ENCODE measurements at places on chromosomes 5 and 9.

DNA sequence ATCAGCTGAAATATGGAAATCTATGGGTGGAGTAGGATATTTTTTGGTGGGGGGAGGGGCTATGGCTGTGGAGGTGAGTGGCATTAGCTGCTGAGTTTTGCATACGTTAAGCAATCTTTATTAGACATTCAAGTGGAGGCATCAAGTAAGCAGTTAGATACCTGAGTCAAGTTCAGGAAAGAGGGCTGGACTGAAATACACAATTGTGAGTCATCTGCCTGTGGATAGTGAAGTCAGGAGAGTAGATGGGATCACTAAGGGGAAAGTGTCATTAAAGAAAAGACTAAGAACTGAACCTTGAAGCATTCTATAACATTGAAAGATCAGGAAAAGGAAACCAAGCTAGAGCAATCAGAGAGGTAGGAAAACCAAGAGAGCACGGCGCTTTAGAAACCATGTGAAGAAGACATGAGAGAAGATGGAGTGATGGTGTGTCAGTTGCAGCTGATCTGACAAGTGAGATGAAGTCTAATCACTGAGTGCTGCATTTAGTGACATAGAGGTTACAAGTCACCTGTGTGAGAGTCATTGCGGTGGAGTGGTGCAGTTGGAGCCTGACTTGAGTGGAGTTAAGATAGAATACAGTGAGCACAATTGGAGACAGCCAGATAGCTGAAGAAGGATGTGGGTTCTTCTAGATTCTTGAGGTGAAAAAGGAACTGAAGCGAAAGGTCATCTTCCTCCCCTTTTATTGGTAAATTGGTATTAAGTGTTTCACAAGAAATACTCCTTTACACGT, 88.7 kb downstream of the PIP5K1B start:
- DNase-seq, result no peak

GRCh38 chr9:132774886-132775285, 103.2 kb downstream of the AK8 start:
- no peak for DNase-seq

- peak; percentile 72 for DNase-seq
Observed at GRCh38 chr5:61330341-61330844, 1.7 kb upstream of the ZSWIM6 start.

- no peak for DNase-seq
Observed at GRCh38 chr5:63916786-63917185, 45.5 kb downstream of the HTR1A start.

- DNase-seq, result no peak
Observed at GRCh38 chr5:92402045-92402444, 1018.9 kb upstream of the ARRDC3 start.

DNA sequence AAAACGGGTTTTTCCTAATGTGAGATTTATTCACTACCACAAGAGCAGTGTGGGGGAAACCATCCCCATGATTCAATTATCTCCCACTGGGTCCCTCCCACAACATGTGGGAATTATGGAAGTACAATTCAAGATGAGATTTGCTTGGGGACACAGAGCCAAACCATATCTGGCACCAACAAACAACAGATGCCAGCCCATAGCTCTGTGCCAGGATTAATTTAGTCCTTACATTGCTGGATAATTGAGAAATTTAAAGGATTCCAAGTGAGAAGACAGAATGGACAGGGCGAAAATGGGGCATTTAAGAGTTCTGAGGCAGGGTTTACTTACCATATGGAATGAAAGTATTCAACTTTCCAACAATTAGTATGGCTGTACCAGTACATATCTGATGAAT, 30.8 kb upstream of the DNAH5 start:
- DNase-seq, result no peak

- DNase-seq, result no peak
Observed at GRCh38 chr5:54996466-54996865, 11.1 kb upstream of the ESM1 start.

- no peak for DNase-seq
Observed at GRCh38 chr5:60929024-60929423, 15.8 kb downstream of the ERCC8 start.

GRCh38 chr9:94909250-94909894, 182.9 kb downstream of the AOPEP start:
- no peak for DNase-seq

DNA sequence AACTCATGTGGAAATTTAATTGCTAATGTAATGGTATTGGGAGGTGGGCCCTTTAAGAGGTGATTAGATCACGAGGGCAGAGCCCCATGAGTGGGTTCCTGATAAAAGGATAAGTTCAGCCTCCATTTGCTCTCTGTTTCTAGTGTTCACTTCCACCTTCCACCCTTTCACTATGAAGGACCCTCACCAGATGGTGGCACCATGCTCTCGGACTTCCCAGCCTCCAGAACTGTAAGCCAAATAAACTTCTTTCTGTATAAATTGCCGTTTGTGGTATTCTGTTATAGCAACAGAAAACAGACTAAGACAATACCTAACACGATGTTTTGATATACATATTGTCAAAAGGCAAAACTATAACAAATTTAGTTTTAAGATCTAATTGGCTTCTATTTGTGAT, 166.2 kb downstream of the DEPDC1B start:
- no peak for DNase-seq

DNA sequence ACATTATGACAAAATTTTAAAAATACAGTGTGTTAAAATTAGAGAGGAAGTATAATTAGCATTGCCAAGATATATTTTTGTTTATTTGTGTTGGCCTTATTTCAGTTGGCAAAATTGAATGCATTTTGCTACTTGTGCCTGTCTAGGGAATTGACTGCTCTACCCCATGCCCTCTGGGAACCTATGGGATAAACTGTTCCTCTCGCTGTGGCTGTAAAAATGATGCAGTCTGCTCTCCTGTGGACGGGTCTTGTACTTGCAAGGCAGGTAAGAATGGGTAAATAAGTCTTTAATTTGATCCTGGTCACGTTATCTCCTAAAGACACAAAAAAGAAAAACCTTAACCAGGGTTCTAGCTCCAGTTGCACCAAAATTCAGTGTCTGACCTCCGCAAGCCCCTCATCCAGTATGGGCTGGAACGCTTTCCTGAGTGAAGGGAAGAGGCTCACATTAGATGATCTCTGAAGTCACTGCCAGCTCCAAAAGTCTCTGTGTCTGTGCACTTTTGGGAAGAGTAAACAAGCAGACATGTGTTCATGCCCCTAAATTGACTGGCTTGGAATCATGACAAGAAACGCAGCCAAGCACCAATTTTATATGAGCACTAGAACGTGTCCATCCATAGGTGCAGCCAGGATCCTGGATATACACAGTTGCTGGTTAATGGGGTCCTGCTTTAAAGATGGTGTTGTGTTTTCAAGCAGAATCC, 98.3 kb upstream of the PRRC1 start:
- DNase-seq, result no peak

DNA sequence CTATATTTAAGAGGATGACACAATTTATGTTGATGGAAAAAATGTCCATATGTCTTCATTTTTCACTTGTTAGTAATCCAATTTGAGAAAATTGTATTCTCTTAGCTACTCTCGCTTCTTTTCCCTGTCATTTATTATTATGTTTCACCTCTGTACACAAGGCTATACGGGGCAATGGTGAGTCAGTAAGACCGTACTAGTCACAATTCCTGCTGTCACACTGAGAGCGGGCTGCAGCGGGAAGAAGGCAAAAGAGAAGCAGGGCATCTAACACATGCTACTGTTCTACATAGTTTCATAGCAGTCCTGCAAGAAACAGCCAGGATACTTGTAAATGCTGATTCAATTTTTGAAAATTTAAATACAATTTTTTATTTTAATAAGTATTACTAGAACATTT, 23.3 kb upstream of the PRDM9 start:
- no peak for DNase-seq

DNA sequence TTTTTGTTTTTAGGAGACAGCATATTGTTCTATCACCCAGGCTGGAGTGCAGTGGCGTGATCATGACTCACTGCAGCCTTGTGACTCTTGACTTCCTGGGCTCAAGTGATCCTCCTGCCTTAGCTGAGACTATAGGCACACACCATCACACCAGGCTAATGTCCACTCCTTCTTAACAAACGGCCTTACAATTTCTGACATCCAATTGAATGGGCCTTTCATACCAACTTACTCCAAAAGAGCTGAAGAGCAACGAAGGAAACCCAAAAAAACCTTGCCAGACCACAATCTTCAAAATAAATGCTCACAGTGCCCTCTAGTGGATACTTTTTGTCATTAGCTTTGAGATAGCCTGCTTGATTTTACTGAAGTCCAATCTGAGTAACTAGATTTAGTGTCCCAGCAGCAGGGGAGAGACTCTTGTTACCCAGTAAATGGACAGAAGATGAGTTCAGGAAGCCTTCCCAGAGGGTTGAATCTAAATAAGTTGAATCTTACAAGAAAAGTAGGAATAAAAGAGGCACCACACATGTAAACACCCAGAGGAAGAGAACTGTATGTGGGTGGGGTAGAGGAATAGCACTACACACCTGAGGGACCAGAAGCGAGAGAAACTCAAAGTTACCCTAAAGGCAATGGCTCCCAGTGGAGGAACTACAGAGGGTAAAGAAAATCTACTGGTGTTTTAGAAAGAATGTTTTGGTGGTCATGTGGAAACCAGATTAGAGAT, 9.3 kb downstream of the ZNF622 start:
- no peak for DNase-seq

DNA sequence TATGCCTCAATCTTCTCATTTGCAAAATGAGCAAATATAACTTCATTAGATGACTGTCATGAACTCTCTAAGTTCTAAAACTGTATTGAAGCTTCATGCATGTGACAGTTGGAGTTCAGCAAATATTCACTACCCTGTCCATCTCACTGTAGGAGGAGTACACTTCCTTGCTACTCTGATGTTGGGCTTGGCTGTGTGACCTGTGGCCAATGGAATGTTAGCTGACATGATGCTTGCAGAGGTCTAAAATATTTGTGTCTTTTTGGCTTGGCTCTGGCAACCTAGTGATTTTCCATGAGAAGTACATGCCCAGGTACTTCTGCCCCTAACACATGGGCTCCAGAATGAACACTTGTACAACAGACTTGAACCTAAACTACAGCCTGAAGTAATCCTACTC, 203.1 kb upstream of the ANKH start:
- DNase-seq, result no peak

GRCh38 chr5:82341325-82341724, 63.2 kb upstream of the RPS23 start:
- no peak for DNase-seq

GRCh38 chr9:136409557-136410455, 608 bp downstream of the ENTR1 start:
- DNase-seq, result no peak

DNA sequence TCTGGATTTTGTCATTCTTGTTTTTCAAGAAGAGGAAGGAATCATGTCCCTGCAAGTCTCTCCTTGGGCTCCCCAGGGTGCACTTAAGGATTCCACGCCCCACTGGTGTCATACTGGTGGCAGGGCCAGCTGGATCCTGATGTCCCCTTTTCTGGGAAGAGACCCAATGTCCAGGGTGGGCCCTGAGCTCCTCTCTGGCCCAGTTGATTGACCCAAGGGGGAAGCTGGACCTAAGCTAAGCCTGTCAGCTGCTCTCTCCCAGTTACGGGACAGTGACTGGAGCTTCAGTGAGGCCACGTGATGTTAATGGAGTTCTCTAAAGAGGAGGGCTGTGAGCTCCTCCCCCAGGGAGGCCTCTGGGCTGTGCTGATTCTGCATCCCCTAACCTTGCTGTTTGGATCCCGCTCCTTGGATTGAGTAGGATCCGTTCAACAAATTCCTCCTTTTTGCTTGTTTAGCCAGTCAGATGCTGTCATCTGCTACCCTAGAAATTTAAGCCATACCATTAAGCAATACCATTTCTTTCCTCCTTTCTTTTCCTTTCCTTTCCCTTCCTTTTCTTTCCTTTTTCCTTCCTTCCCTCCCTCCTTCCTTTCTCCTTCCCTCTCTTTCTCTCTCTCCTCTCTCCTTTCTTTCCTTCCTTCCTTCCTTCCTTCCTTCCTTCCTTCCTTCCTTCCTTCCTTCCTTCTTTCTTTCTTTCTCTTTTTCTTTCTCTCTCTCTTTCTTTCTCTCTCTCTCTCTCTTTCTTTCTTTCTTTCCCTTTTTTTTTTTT, 17.2 kb downstream of the NKX2-5 start:
- DNase-seq, result no peak

GRCh38 chr5:111386832-111387162, 125.5 kb downstream of the STARD4 start:
- DNase-seq, result no peak

- DNase-seq, result no peak
Observed at GRCh38 chr5:80576383-80576782, 6.3 kb upstream of the ANKRD34B start.

GRCh38 chr9:127852829-127853228, 1.6 kb downstream of the ENG start:
- DNase-seq, result no peak

- DNase-seq, result peak; percentile 74
Observed at GRCh38 chr5:174793684-174794328, 69.4 kb downstream of the MSX2 start.

- DNase-seq, result peak; percentile 67
Observed at GRCh38 chr5:100901821-100902341, 1.2 kb downstream of the ST8SIA4 start.

- no peak for DNase-seq
Observed at GRCh38 chr5:11709021-11709420, 195.2 kb downstream of the CTNND2 start.

- no peak for DNase-seq
Observed at GRCh38 chr9:107336718-107337360, 53.8 kb downstream of the RAD23B start.

DNA sequence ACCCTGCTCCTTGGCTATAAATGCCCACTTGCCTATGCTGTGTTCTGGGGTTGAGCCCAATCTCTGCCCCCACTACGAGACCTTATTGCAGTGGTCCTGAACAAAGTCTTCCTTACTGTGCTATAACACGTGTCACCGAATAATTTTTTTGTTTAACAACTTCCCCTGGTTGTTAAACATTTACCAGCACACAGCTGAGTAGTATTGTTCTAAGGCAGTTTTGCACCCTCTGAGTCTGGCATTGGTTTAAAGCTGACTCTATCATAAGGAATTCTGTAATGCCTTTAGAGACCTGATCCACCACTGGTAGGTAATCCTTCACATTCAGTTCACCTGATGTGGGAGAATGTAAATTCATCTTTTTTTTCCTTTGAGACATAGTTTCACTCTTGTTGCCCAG, 25.6 kb upstream of the ANKRD31 start:
- DNase-seq, result no peak

- no peak for DNase-seq
Observed at GRCh38 chr5:54516051-54516655, 1.4 kb upstream of the SNX18 start.

DNA sequence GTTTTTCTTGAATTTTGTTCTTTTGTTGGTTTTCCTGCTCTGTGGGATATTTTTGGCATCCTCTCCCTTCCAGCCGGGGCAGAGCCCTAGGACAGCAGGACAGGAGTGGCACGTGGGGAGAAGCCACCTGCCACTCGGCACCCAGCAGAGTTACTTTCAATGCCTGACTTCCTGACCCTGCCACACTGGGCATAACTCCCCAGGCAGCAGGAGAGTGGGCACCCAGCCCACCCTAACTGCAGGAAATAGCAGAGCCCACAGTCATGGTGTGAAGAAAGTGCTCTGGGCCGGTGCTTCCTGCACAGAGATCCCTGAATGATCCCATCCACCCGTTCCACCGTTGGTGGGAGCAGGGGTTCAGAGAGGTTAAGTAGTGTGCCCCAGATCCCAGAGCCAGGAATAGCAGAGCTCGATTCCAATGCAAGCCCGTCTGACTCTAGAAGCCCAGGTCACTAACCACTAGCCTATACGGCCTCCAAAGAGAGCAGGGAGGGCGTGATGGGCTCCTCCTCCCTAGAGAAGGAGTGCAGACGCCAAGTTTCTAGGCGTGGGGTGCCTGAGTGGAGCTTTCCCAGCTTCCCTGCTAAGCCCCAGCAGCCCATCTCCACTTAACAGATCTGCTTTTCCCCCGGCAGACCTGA, 8.1 kb upstream of the NUP214 start:
- DNase-seq, result no peak
